ENCODE measurements at places on chromosomes 2 and 18. TPM values are rescaled to one million over a fixed set of nuclear protein-coding genes. Genes with fewer than 3 reads are reported as not detected.

Gene FEV
- total RNA-seq = not detected

Gene ERCC3
- 65.6 TPM for total RNA-seq

Gene ANXA4
- total RNA-seq = 35.4 TPM

Gene NYAP2
- total RNA-seq = not detected

DNA sequence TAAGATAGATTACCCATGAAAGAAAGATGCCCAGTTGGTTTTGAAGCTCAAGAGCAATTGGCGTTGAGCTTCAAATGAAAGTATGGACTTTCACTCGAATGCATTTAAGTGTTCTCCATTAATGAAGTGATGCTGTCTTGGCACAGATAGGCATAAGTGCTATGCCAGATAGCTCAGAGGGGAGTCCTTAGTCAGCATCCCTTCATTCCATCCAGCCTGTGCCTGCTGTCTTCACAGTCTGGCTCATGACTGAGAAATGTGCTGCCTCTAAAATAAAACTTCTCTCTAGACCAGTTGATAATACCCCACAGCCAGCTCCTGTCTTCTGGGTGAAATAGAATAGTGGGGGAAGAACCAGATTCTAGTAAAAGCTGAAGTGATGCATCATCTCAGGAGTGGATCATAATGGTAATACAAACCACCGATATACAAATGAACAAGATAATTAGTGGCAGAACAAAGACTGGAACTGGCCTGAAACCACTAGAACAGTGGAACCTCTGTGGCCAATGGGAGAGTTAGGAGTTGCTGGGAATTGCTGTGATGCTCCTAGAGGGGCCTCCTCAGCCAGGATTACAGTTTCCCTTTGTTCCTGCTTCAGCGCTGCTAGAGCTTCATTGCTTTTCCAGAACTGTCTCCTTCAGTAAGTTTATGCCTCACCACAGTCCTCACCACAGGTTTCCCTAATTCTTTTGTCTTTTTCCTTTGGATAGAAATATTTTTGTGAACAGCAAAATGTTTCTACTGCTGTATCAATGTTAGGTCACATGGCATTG, 359.3 kb downstream of the KIAA1328 start:
- H3K27me3 ChIP-seq = no peaks in the 10 kb centered on the region
- no peak overlapping the region for H3K27ac ChIP-seq
- H3K36me3 ChIP-seq = peaks cover 2% of the 10 kb centered on the region
- H3K4me1 ChIP-seq = no peaks in the 10 kb centered on the region

DNA sequence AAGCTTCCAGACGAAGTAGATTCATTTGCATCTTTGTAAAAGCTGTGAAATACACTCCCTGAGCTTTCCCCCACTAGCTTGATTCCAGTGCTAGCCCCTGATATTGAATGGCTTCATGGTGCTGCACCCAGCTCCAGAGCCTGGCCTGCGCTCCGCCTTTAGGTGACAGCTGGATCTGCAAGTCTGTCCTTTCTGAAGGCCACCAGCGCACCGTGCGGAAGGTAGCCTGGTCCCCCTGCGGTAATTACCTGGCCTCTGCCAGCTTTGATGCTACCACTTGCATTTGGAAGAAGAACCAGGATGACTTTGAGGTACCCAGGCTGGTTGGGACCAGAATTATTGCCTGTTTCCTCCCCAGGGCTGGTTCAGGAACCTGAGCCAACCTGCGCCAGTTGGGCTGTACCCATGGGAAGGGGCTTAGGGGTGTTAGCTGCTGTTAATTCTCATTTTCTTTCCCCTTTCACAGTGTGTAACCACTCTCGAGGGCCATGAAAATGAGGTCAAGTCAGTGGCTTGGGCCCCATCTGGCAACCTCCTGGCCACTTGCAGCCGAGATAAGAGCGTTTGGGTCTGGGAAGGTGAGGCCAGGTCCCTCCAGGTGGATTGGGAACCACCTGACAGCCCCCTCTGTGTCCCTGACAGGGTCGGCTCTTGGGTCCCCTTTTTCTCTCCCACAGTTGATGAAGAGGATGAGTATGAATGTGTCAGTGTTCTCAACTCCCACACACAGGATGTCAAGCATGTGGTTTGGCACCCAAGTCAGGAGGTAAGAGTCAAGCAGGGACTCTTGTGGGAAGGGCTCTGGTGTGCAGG, 1.3 kb downstream of the CIAO1 start:
- peaks cover 34% of the 10 kb centered on the region for H3K4me1 ChIP-seq
- peak overlapping the region; percentile 53 for H3K27ac ChIP-seq
- H3K4me3 ChIP-seq = peak overlapping the region; percentile 80
- H3K36me3 ChIP-seq = peaks cover 66% of the 10 kb centered on the region
- no peak for DNase-seq

DNA sequence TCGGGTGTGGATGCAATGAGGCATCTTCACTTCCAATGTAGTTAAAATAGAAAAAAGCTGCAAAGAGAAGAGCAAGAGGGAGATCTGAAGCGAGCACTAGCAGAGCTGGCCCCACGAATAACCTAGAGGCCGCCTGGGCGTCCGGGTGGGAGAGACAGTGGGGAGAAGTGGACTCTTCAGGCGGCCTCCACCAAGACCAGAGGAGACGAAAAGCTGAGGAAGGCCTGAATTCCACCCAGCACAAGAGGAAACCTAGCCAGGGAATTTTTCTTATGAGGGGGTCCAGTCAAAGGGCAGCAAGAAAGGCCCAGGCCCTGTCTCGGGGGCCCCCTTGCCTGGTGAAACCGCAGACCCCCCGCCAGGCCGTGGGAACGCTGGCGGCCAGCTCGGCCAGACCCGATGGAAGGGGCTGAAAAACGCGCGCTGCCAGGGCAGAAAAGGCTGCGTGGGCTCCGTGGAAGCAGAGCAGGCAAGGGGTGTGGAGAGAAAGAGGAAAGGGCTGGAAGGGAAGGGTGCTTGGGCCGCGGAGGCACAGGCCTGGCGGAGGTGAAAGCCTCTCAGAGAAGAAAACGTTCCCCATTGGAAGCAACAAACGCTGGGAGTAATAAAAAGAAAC, 69.2 kb downstream of the KCTD1 start:
- no peaks in the 10 kb centered on the region for H3K36me3 ChIP-seq
- H3K27me3 ChIP-seq = no peaks in the 10 kb centered on the region
- no peak overlapping the region for H3K27ac ChIP-seq
- no peak overlapping the region for H3K4me3 ChIP-seq

DNA sequence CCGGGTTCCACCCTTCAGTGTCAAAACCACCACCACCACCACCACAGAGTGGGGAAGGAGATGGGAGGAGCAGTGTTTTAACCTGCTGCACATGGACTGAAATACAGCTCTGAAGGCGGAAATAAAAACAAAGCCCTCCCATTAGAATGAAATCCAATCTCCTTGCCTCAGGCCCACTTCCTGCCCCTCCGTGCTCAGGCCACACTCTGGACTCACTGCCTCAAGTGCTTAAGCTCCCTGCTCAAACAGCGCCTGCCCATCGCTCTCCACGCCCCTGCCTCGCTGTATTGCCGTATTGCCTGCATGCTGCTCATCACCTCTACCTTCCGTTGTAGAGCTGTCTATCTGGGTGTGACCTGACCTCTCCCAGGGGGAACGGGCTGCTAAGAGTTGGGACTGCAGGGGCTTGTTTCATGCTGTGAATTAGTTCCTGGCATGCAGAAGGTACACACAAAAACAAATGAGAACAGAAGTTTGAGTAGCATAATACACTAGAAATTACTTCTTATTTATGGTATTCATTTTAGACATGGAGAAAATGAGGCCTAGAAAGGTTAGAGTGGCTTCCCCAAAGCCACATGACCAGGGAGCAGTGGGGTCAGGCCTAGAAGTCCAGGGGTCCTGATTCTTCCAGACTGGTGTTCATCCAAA, 31.6 kb upstream of the NEB start:
- peak overlapping the region; percentile 95 for H3K27ac ChIP-seq
- no peaks in the 10 kb centered on the region for H3K27me3 ChIP-seq
- H3K4me3 ChIP-seq = peak overlapping the region; percentile 56
- H3K36me3 ChIP-seq = no peaks in the 10 kb centered on the region
- DNase-seq = peak; percentile 43

- peaks cover 33% of the 10 kb centered on the region for H3K4me1 ChIP-seq
- H3K27ac ChIP-seq = no peak overlapping the region
These were observed 124.7 kb downstream of the ZFP36L2 start for GRCh38 chr2:43101751-43102150.

DNA sequence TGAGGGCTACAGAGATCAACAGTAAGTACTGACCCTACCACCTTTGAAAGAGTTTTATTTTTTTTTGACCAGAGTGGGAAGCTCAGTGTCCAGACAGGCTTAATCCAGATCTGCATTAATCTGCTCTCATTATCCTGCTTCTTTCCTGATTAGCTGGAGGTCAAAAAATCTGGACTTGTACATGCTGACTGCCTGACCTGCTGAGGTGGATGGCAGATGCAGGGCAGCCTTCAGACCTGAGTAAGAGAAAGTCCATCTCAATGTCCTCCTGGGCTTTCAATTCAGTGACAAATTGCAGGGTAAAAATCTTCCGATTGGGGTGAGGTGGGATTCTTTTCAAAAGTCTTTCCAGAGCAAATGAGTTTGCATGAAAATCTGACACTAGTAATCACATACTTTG, 998.8 kb upstream of the PIK3C3 start:
- H3K4me3 ChIP-seq = no peak overlapping the region
- no peak overlapping the region for H3K27ac ChIP-seq
- no peak for DNase-seq

DNA sequence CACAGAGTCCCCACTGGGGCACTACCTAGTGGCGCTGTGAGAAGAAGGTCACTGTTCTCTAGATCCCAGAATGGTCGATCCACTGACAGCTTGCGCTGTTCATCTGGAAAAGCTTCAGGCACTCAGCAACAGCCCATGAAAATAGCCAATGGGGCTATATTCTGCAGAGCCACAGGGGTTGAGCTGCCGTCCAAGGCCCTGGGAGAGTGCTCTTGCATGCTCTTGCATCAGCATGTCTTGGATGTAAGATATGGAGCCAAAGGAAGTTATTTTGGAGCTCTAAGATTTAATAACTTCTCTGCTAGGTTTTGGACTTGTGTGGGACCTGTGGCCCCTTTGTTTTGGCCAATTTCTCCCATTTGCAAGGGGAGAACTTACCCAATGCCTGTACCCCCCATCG, 164.7 kb upstream of the HNMT start:
- DNase-seq = no peak
- no peaks in the 10 kb centered on the region for H3K4me1 ChIP-seq
- H3K36me3 ChIP-seq = no peaks in the 10 kb centered on the region
- H3K27ac ChIP-seq = no peak overlapping the region
- H3K27me3 ChIP-seq = no peaks in the 10 kb centered on the region

- peaks cover 76% of the 10 kb centered on the region for H3K4me1 ChIP-seq
- no peak for DNase-seq
- H3K27me3 ChIP-seq = no peaks in the 10 kb centered on the region
- H3K4me3 ChIP-seq = no peak overlapping the region
These were observed 21.6 kb downstream of the ARHGAP25 start for GRCh38 chr2:68756178-68756577.

DNA sequence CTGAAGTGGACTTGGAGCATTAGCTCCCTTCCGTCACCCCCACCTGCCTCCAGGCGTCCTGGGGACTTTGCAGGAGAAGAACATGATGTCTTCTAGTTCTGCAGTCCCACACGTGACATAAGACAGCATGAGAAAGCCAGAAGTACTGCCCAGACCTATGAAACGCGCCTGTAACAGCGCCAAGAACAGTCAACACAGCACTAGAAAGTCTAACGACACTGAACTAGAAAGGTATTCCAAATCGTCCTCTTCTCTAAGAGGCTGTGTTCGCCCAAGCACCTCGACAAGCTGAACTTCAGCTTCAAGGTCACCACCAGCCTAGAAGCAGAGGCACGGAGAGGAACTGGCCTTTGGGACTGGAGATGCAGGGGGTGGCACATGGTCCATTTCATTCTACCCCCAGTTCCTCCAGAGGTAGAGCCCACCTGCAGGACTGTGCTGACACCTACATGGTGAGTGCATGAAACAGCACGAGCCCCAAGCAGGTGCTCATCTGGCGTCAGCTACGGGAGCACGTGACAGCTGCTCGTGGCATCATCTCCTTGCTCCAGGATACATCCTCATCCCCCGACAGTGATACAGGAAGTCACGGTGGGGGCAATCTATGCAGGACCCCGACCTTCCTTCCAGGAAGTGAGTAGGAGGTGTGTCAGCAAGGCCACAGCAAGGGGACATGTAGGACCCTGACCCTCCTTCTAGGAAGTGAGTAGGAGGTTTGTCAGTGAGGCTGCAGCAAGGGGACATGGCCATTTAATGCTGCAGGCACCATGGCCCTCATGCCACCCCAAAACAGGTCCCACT, 3.7 kb downstream of the HDAC4 start:
- H3K27ac ChIP-seq = no peak overlapping the region
- no peak for DNase-seq
- H3K4me3 ChIP-seq = no peak overlapping the region
- peaks cover 23% of the 10 kb centered on the region for H3K4me1 ChIP-seq
- no peaks in the 10 kb centered on the region for H3K27me3 ChIP-seq
- no peaks in the 10 kb centered on the region for H3K36me3 ChIP-seq

DNA sequence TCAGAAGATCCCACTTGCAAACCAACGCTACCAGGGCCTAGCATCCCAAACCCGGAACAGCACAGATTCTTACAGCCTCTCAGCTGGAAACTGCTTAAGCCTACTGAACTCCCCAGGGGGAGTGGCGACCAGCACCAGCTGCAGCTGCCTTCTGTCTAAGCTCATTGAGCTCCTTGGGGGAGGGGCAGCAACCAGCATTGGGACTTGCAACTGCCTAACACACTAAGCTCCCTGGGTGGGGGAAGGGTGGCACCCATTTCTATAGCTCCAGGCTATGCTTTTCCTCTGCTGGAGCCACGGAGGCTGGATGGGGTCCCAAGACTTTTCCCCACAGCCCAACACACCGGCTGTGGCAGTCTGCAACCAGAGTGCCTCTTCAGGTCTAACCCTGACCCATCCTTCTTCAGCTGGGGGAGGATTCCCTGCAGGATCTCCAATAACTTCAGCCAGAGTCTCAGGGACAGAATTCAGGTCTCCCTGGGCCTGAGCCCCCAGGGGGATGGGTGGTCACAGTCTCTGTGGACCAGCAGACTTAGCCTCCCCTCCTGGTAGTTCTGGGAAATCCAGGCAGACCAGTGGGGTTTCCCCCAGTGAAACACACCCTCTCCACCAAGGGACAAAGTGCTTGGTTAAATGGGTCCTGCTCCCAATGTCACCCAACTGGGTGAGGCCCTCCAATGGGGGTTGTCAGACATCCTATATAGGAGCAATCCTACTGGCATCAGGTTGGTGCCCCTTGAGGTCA, 45.9 kb upstream of the ITGA4 start:
- H3K27me3 ChIP-seq = no peaks in the 10 kb centered on the region
- peak overlapping the region; percentile 86 for H3K27ac ChIP-seq
- peaks cover 2% of the 10 kb centered on the region for H3K36me3 ChIP-seq
- peak; percentile 54 for DNase-seq
- H3K4me1 ChIP-seq = peaks cover 88% of the 10 kb centered on the region
